ENCODE measurements at places on chromosomes 12 and 14.

- DNase-seq = no peak
Observed at GRCh38 chr12:52645982-52646381, 6.0 kb downstream of the KRT2 start.

DNA sequence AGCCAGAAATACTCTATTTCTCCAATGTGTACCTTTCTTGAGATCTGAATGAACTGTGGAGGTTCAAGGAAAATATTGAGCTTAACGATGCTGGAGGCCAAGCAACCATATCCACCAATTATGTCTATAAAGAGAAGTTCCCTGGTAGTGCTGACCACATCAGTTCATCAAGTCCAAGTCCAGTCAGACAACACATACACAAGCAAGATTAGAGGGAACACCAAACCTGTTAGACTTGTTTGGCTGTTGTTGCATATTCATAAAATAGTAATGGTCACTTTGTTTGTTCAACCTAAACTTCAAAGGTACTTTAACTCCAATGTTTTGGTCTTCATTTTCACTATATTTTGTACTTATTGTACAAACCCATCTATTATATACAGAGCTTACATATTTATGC lies 81.6 kb downstream of the LMO3 start:
- DNase-seq = no peak

DNA sequence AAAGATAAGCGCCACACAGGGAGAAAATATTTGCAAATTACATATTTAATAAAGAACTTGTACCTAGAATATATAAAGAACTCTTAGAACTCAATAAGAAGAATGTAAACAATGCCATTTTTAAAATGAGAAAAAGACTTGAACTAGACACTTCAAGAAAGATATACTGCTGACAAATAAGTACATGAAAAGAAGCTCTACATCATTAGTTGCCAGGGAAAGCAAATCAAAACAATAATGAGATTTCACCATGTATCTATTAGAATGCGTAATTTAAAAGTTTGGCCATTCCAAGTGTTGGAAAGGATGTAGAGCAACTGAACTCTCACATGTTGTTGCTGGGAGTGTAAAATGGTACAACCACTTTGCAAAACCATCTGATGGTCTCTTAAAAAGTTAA lies 6.9 kb upstream of the CLEC4E start:
- DNase-seq = no peak

GRCh38 chr12:19039515-19039914 lies 90.0 kb upstream of the PLEKHA5 start:
- no peak for DNase-seq

GRCh38 chr12:89663577-89664357 lies 44.9 kb downstream of the ATP2B1 start:
- DNase-seq = peak; percentile 17

DNA sequence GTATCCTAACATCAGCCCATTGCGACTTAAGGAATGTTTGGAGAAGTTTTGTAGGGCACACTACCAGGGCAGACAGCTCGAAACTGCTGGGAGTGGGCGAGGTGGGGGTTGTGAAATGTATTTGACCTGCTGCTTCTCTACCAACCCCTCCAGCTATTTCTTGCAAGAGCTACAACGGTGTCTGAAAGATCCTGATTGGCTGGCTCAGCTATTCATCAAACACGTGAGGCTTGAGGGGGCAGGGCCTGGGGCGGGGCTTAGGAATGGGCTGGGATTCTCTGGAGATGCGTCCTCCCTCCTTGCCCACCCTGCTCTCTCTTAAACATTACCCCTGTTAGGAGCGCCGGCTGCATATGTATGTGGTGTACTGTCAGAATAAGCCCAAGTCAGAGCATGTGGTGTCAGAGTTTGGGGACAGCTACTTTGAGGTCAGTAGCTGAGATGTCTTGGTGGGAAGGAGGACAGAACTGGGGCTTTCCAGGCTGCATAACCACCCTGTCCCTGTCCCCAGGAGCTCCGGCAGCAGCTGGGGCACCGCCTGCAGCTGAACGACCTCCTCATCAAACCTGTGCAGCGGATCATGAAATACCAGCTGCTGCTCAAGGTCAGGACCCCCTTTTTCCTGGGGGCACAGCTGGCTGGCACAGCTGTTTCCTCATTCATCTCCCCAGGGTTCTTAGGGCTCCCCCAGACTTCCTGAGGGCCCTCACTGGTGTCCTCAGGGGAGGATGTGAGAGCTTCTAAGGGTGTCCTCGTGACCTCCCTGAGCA lies 3.1 kb downstream of the ARHGEF25 start:
- DNase-seq = no peak

- DNase-seq = no peak
Observed at GRCh38 chr12:31205054-31205453, 120.9 kb downstream of the SINHCAF start.

DNA sequence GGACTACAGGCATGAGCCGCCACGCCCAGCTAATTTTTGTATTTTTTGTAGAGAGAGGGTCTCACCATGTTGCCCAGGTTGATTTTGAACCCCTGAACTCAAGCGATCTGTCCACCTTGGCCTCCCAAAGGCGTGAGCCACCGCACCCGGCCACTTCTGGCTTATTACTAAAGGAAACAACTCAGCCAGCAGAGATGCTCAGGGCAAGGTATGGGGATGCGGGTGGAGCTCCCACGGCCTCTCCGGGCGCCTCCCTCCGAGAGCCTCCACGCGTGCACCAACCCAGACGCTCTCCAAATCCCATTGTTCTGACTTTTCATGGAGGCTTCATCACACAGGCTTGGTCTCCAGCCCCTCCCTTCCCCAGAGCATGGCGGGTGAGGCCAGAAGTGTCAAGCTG lies 6.1 kb upstream of the GPR132 start:
- DNase-seq = no peak

- no peak for DNase-seq
Observed at GRCh38 chr14:32230695-32231280, 27.7 kb upstream of the RNU6-8 start.

GRCh38 chr12:103933237-103933636 lies 3.0 kb downstream of the HSP90B1 start:
- no peak for DNase-seq

DNA sequence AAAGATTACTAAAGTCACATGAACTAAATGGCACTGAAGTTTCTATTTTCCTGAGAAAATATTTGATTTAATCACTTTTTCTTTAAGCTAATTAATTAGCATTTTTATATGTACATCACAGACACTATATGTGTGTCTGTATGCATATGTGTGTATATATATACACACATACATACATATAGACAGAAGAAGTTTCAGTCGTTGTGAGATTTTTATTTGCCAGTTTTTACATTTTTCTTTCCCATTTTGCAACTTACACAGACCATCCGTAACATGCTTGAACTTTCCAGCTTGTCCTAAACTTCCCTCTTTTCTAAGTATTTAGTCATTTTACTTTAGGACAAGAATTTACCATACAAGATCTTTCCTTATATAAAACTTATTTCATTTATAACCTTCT lies 299.1 kb downstream of the IPO8 start:
- no peak for DNase-seq

- DNase-seq = no peak
Observed at GRCh38 chr14:57174466-57174865, 94.2 kb downstream of the EXOC5 start.

DNA sequence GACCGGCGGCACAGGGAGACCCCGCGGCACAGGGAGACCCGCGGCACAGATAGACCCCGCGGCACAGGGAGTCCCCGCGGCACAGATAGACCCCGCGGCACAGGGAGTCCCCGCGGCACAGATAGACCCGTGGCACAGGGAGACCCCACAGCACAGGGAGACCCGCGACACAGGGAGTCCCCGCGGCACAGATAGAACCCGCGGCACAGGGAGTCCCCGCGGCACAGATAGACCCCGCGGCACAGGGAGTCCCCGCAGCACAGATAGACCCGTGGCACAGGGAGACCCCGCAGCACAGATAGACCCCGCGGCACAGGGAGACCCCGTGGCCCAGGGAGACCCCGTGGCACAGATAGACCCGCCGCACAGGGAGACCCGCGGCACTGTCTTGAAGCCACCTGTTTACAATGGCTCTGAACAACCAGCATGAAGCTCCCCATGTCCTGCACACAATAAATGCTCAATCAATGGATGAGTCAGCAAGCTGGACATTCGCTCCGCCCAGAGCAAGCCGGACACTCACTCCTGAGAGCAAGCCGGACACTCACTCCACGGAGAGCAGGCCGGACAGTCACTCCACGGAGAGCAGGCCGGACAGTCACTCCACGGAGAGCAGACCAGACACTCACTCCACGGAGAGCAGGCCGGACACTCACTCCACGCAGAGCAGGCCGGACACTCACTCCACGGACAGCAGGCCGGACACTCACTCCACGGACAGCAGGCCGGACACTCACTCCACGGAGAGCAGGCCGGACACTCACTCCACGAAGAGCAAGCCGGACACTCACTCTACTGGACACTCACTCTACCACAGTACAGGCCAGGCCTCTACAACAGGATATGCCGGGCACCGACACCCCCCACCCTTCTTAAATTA lies 121.9 kb downstream of the RFLNA start:
- DNase-seq = no peak

DNA sequence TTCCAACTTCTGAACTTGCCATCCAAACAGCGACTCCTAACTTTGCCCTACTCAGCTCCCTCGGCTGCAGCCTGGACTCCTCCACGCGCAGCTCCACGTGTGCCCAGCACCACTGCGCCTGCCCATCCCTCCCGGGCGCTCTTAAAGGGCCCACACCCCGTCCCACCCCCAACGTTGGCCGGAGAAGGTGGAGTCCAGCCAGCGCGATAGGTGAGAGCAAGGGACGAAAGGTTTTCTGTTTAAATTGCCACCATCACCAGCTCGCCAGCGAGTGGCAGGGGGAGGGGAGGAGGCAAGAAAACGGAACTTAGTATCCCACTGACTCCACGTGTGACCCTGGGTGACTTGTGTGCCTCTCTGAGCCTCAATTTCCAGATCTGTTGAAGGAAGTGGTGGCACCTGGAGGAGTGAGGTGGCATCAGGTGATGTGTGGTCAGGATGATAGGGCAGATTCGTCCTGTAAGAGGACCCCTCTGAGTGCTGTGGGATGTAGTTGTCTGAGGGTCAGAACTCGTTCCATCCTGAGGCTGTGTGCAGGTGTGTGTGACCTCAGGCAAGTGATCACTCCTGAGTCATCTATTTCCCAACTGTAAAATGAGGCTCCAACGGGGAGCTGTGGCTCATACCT lies 59.7 kb downstream of the TRPV4 start:
- no peak for DNase-seq

DNA sequence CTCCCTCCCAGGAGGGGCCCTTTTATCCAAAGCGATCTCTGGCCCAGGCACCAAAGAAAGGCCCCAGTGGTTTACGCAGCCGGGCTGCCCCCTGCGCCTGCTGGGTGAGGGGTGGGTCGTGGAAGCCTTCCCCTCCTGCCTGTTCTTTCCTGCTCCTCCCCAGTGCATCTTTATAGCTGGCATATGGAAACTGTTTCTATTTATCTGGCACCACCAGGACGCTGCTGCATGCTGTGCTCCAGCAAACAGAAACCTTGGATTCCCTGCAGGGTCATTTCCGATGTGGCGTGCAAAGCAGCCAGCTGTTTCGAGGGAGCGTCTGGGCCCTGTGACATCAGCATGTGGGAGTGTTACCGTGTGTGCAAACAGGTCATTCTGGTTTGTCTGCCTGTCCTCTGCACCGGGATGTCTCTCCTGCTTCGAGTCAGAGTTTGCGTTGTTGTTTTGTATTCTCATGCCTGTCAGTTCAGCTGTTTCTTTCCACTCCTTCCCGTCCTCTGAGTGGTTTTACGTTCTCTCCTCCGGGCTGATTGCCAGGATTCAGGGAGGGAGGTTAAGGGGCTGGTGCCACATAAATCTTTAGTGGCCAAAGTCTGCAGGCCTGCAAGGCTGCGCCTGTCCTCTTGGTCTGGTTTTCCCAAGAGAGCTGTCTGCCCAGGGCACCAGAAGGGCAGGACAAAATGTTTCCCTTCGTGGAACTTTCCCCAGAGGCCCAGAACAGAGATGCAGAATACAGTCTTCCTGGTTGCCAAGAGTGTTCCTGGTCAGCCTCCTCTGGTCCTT lies 24.6 kb downstream of the TPCN1 start:
- no peak for DNase-seq

DNA sequence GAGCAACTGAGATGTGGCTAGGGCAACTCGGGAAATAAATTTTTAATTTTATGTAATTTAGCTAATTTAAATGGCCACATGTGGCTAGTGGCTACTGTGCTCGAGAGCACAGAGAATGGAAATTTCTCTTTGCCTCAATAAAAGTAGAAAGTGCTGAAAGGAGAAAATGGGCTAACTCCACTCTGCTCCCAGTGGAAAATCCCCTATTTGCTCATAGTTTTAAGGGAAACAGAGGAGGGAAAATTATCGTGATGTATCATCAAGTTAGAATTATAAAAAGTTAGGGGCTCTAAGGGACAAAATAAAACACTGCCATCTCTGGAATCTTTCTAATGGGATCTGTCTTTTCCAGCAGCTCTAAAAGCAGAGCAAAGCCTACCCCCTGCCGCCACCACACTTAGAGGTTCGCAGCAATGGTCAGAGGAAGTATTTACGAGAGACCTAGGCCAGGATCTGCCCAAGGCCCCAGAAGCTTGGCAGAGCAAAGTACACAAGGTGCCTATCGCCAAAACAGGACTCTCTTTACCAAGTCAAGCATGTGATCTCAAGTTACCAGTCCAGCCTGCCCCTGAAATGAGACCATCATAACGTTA lies 220.7 kb downstream of the PPM1H start:
- DNase-seq = no peak

GRCh38 chr12:51448618-51449256 lies 24.1 kb downstream of the SLC4A8 start:
- no peak for DNase-seq

GRCh38 chr14:54489731-54490444 lies 1.1 kb upstream of the GMFB start:
- no peak for DNase-seq

DNA sequence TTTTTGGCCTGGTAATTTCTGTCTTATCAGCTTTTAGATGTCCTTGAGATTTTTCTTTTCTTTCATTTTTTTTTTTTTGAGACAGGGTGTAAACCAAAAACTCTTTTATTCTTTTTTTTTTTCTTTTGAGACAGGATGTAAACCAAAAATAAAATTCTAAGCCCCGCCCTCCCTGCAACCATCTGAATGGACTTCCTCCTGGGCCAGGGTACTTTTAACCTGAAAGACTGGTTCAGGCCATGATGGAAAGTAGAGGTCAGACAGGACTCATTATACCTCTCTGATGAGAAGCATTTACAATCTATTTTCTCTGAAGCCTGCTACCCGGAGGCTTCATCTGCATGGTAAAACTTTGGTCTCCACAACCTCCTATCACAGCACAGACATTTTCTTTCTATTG lies 33.5 kb upstream of the TCL1B start:
- DNase-seq = no peak

DNA sequence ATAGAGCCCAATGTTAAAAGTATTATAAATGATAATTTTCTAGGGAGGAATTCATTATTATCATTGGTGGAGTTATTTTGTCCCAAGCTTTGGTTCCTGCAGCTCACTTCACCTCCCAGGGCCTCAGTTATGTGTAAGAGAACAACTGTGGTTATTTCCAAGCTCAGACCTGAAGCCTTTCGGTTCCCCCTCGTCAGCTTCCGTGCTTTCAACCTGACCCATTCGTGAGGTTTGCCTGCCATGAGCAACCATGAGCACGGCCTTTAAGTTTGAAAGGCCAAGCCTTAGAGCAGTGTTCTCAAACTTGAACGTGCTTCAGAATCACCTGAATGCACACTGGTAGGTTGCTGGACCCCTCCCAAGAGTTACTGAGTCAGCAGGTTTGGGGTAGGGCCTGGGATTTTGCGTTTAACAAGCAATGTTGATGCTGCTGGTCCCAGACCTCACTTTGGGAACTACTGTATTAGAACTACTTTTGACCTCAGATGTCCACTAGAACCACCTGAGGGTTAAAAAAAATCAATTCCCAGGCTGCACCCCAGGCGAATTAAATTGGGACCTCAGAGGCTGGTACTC lies 133.0 kb upstream of the PRMT8 start:
- no peak for DNase-seq

Data from activated CD8-positive, alpha-beta memory T cell treated with anti-CD3 and anti-CD28 coated beads, Interleukin-2, amount 50 U/mL, for 4 hours (primary cell).